ENCODE measurements at places on chromosomes 4 and X. TPM values are rescaled to one million over a fixed set of nuclear protein-coding genes. Genes with fewer than 3 reads are reported as not detected.

GRCh38 chr4:145014365-145014764, 83.6 kb downstream of the ANAPC10 start:
- H3K27me3 ChIP-seq = no peaks in the 10 kb centered on the region
- H3K4me1 ChIP-seq = peaks cover 26% of the 10 kb centered on the region
- H3K36me3 ChIP-seq = peaks cover 12% of the 10 kb centered on the region
- H3K4me3 ChIP-seq = no peak overlapping the region
- H3K27ac ChIP-seq = no peak overlapping the region

SLC38A5 gene
- total RNA-seq = 205 TPM

CC2D2A gene
- not detected for total RNA-seq

NAA11 gene
- total RNA-seq = not detected
